Esophagus squamous epithelium (tissue), 5 donors: ENCODE measurements at places on chromosomes 12 and 14.

- no peak for DNase-seq
Observed at GRCh38 chr12:132686825-132687210, 324 bp downstream of the POLE start.

DNA sequence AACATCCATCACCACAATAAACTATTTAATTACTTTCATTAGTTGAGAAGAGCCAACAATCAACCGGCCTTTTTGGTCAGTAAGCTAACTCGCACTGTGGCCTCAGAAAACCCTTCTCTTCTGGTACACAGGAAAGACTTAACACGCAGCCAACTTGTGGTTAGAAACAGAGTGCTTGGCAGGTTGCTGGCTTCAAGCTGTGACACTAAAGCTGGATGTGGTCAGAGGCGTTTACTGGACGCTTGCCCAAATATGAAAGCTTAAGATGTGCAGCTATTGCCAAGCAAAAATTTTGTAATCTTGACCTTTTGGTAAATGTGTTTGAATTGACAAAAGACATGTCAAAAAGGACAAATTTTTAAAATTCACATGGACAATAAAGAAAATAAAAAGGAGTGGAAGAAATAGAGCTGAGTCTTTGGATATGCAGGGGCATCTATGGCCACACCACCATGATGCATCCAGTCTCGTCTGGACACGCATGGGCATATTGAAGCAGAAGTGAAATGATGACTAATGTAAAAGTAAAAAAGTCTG is 2.6 kb upstream of the KLRK1 start:
- no peak for DNase-seq

DNA sequence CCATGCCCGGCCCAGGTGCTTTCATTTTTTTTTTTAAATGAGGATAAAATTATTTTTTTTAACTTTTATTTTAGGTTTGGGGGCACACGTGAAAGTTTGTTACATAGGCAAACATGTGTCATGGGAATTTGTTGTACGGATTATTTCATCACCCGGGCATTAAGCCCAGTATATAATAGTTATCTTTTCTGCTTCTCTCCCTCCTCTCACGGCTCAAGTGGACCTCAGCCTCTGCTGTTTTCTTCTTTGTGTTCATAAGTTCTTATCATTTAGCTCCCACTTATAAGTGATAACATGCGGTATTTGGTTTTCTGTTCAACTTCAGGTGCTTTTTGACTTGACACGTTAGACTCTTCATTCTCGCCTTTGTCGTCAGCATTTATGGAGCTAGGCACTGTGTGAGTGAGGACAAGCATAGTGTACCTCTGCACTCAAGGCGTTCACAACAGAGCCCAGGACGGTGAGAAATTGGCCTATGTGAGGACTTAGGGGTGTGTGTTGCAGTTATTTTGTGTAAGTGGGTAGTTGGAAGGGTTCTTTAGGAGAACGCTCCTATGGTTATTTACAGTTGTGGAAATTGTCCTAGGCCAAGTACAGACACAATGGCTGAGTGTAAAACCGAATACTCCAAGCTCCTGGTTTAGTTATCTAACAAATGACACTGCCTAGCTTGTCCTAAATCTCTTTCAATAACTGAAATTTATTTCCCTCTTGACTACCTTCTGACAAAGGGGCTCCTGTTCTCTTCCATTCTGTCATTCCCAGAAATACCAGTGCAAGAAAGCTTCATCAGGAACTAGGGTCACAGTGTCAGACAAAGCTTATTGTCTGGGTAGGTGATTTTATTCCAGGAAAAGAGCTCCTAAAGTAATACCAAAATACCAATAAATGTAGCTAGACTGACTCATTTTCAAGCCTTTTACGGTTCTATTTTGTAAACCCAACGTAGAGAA is 200.5 kb upstream of the PRICKLE1 start:
- no peak for DNase-seq

- DNase-seq, result no peak
Observed at GRCh38 chr14:36605506-36605857, 23.1 kb upstream of the NKX2-8 start.

GRCh38 chr14:66038618-66039017 is 447.6 kb upstream of the CCDC196 start:
- DNase-seq, result no peak

DNA sequence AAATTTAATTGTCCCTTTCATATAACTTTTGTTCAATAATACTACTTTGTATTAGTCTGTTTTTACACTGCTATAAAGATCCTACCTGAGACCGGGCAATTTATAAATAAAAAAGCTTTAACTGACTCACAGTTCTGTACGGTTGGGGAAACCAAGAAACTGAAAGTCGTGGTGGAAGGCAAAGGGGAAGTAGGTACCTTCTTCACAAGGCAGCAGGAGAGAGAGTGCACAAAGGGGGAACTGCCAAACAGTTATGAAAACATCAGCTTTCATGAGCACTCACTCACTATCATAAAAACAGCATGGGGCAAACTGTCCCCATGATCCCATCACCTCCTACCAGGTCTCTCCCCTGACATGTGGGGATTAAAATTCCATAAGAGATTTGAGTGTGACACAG is 1069.0 kb downstream of the FSCB start:
- no peak for DNase-seq

DNA sequence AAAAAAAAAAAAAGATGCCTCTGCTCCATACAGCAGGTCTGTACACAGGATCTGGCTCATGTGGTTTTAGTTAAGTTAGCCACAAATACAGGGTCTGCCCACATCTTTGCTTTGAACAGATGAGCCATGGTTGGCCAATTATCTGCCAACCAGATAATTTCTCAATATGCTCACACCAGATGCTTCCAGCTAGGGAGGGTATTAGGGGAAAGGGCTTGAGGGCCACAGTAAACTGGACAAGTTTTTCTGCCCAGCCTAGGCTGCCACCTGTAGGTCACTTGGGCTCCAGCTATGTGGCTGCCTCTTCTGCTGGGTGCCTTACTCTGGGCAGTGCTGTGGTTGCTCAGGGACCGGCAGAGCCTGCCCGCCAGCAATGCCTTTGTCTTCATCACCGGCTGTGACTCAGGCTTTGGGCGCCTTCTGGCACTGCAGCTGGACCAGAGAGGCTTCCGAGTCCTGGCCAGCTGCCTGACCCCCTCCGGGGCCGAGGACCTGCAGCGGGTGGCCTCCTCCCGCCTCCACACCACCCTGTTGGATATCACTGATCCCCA is 776 bp downstream of the RDH5 start:
- DNase-seq, result no peak

GRCh38 chr12:79294590-79294989 is 396.2 kb downstream of the PAWR start:
- no peak for DNase-seq

DNA sequence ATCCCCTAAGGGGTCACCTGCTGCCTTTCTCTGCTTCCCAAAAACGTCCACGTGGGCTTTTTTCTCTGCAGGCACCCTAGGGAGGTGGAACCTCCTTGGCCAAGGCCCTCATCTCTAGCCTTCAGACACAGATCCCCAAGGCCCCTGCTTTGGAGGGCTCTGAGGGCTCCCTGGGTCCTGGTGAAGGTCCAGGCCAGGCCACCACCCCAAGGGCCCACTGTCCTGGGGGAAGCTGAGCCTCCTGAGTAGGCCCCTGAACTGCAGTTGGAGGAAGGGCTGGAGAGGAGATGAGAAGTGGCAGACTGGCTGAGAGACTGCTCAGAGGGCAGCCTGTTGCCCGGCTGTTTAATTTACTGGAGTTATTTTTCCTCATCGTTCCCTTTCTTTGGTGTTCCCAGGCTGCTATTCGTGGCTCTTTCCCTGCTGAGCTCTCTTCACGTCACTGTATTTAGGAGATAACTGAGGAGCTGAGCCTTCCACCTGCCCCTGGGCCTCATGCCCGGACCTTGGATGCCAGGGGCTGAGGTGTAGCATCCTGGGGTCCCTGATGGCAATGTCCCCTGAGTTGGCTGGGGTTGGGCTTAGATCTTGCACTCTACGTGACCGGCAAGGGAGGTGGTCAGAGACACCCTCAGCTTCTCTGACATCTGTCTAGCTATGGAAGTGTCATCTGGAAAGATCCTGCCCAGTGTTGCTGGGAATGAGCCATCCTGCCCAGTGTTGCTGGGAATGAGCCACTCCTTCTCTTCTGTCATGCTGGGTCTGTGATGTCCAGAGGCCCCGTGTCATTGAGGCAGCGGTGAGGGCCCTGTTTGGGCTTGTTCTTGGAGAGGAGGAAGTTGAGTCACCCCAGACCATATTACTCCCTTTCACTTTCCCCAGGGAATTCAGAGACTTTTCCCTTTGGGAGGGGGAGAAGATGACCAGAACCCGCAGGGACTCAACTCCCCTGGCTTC is 139.8 kb downstream of the TSPAN9 start:
- no peak for DNase-seq

DNA sequence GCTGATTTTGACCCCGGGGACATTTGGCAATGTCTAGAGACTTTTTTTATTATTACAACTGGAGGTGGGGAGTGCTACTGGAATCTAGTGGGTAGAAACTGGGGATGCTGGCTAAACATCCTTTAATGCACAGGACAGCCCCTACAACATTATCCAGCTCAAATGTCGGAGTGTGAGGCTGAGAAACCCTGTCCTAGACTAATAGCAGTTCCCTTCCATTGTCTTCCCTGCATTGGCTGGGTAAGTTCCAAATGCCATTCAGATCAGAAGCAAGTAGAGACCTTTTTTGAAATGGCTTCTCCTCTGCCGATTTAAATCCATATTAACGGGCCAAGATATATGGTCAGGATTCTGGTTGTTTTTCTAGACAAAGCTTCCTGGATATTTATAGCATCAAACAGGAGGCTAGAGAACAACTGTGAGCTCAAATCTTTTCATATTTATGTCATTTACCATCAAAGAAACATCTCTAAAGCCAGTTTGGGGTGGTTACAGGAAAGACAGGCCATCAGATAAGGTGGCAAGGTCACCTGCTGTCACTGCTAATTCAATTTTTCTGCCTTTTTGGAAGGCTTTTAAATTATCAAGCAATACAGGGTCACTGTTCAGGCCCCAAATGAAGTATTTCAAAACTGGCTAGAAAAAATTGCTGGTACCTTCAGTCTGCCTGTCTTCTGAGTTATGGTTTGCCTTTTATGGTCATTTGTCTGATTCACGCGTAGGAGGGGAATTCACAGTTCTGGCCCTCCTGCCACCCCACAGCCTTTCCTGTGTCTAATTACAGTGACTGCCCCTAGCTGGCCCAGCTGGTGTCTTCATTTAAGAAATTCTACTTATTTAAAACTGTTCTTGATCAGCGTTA is 20.1 kb upstream of the AKAP5 start:
- DNase-seq, result no peak

DNA sequence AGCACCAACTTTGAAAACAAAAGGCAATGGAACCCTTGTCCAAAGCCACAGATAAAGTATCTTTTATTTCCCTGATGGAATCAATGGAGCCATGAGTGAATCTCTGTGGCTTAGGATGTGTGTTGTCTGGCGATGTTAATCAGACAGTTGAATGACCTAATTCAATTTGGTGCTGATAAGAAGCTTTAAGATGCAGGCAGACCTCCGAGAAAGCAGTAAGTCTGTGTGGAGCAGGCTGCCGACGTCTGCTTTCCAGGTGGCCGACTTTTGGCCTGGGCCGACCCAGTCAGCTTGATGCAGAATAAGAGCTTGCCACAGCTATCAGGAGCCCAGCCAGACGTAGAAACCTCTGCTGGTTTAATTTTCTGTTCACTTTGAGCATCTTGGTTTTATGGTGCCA is 21.1 kb upstream of the TMEM132C start:
- DNase-seq, result no peak

DNA sequence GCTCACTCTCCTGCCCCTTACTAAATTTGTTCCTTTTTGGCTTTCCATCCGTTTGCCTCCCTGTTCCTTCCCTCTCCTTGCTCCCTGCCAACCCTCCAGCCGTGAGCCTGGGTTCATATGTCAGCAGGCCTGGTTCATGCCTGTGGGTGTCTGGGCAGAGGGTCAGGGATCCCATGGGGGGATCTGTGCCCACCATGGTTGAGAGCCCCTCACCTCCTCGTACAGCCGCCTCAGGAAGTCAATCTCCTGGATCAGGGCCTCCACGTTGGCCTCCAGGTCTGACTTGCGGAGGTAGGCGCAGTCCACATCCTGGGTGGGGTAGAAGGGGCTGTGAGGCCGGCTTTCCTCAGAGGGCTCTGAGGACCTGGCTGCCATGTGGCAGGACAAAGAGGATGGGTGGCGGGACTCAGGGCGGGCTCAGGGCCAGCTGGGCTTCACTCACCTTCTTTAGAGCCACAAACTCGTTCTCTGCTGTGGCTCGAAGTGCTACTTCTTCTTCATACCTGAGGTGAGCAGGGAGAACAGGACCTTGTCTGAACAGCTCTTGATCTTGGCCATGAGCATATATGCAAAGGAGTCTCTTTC is 3.6 kb downstream of the KRT83 start:
- no peak for DNase-seq

GRCh38 chr14:89241934-89242651 is 174.9 kb downstream of the FOXN3 start:
- DNase-seq, result no peak

GRCh38 chr14:40213701-40214100 is 781.5 kb upstream of the FBXO33 start:
- no peak for DNase-seq

DNA sequence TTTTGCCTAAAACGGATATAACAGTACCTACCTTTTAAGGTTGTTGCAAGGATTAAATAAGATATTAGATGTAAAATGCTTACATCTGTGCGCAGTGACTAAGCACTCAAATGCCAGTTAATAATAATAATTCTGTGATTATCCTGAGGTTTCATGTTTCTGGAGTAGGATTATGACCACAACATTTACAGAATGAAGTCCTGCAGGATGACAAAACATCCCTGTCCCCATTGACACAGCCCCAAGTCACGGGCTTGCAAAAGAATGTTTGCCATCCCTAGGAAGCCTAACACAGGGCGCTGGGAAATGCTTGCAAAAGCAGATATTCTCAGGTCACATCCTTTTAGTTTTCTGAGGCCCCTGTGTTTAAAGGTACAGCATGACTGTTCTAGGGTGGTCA is 20.1 kb downstream of the SUSD6 start:
- no peak for DNase-seq

DNA sequence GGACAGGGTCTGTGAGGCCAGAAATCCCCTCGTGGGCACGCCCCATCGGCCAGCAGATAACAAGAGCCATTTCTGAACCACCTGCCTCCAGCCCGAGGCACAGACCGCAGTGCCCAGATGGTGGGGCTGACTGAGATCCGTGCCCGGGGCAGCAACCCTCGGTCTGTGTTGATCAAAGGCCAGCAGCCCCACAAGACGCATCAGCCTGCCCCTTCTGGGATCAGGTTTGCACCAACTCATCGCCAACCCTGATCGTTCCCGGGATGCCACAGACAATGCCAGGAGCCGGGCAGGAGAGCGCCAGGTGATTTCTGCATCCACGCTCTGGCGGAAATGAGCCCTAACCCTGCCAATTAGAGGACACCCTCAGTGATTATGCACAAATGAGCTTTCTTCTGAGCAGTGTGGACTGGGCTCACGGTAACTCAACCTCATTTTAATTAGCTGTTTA is 64.5 kb downstream of the TESC start:
- no peak for DNase-seq

DNA sequence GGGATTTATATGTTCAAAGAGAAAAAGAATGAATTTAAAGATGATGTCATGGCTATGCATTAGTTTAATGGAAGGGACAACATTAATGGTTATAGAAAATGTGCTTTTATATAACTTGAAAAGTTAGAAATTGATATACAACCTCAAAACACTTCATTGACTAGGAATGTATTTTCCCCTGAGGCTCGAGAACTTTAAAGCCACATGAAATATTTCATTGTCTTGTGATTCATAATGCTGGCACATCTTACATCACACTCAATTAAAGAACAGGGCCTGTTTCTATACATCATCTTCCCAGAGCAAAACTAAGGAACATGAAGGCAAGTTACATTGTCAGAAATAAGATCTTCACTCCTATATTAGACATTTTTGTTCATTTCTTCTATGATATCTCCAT is 35.2 kb upstream of the PAWR start:
- DNase-seq, result no peak
